Neural progenitor cell (in vitro differentiated cells): ENCODE measurements at places on chromosomes 3 and 15. TPM values are rescaled to one million over a fixed set of nuclear protein-coding genes. Genes with fewer than 3 reads are reported as not detected.

DNA sequence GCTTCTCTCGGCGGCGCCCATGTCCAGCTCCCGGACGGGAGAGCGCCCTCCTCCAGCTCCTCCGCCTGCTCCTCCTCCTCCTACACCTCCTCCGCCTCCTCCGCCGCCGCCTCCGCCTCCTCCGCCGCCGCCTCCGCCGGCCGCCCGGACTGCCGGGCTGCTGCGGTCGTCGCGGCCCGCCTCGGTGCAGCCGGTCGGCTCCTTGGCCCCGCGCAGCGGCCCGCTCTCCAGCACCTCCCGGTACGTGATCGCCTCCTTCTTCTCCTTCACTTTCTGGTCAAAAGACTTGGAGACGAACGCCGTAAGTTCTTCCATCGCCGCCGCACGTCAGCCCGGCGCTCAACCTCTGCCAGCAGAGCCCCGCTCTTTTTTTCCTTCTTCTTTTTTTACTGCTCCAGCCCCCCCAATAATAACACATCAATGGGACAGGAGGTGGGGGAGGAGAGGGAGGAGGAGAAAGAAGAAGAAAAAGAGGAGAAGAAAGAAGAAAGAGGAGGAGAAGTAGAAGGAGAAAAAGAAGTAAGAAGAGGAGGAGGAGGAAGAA lies 438 bp downstream of the SHOX2 start:
- peak; percentile 78 for DNase-seq

Gene MUC4
- 0.53 TPM in 1 of 2 replicates, not detected in the other for total RNA-seq

- DNase-seq, result no peak
Measured at GRCh38 chr15:68096099-68096498, 42.0 kb downstream of the PIAS1 start.

Gene GOLGA6L4
- 0.19 and 0.28 TPM in 2 replicates for total RNA-seq

- DNase-seq, result no peak
Measured at GRCh38 chr3:61683549-61684236, 122.3 kb downstream of the PTPRG start.

DNA sequence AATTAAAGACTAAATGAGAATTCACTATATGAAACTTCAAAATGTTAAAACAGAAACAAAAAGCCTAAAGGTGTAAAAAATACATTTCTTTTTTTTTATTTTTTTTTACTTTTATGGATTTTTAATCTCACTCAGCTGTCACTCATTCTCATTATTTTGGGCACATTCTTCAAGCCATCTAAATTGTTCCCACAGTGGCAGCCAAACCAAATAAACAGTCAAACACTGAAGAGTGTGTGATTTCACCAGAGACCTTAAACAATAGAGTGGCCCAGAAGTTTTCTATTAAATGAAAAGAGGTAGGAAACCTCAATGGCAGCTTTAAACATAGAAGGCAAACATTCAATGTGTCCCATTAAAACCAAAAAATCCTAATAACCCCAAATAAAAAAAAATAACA lies 616.1 kb downstream of the OTOL1 start:
- no peak for DNase-seq

Gene ALG1L2
- 0.59 TPM in 1 of 2 replicates, not detected in the other for total RNA-seq

GRCh38 chr3:60056404-60056803 lies 1006.6 kb upstream of the CFAP20DC start:
- DNase-seq, result no peak

- DNase-seq, result peak; percentile 67
Measured at GRCh38 chr15:56919609-56920366, 1.3 kb downstream of the TCF12 start.
